Activated CD4-positive, alpha-beta T cell treated with anti-CD3 and anti-CD28 coated beads, Interleukin-2, amount 10 ng/mL, durations not matched to agents 24 days and 14 days (primary cell): ENCODE measurements at places on chromosomes 11 and 22.
A peak's percentile ranks its signal among the peaks of the same experiment; 100 is the strongest.

DNA sequence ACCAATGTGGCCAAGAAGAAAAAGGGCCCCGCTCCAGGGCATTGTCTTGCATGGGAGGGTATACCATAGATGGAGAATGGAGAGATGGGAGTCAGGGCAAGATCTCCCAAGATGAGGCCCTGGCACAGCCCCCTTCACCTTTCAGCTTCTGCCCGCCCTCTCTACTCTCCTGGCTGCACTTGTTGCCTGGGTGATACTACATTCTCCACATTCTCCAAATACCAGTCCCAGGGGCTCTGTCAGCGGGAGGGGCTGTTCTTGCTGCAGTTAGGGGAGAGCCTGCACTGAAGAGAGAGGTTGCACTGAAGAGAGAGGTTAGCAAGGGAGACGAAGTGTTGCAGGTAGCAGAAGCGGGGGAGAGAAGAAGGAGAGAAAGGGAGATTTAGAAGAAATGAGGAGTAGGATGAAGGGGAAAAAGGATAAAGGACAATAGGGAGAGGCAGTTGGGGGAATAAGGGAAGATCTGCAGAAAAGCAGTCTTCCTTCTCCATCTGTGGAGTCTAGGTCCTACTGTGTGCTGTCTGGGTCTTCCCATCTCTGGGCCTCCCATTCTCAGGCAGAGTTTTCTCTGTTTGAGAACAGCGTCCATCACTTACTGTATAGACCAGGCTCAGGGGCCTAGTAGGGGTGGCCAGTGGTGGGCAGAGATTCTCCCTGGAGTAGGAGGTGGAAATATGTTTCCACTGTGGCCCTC is 8.0 kb downstream of the PHLDB1 start:
- H3K27ac ChIP-seq, result no peak overlapping the region
- H3K27me3 ChIP-seq, result peaks cover 16% of the 10 kb centered on the region
- H3K4me1 ChIP-seq, result peaks cover 4% of the 10 kb centered on the region
- no peak for DNase-seq

GRCh38 chr11:36488096-36488495 is 22.0 kb downstream of the TRAF6 start:
- no peak overlapping the region for H3K27ac ChIP-seq
- DNase-seq, result no peak
- H3K4me3 ChIP-seq, result no peak overlapping the region

DNA sequence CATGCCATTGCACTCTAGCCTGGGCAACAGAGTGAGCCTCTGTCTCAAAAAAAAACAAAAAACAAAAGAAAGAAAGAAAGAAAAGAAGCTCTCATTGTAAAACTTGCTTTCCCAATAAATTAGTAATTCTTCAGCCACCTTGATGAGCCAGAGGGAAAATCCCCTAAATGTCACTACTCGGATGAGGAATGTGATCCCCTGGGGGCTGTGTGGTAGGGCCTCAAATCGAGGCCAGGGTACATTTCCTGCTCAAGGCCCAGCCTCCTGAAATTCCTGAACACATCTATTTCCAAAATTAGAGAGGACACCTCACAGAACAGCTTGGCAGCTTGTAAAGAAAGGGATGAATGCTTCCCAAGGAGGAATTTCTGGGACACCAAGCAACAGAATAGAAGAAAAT is 147.1 kb upstream of the SESN3 start:
- no peaks in the 10 kb centered on the region for H3K36me3 ChIP-seq
- H3K27me3 ChIP-seq, result no peaks in the 10 kb centered on the region
- peaks cover 6% of the 10 kb centered on the region for H3K4me1 ChIP-seq
- H3K4me3 ChIP-seq, result no peak overlapping the region
- H3K27ac ChIP-seq, result no peak overlapping the region
- DNase-seq, result no peak

GRCh38 chr11:26947379-26947844 is 46.5 kb upstream of the FIBIN start:
- H3K4me1 ChIP-seq, result no peaks in the 10 kb centered on the region
- H3K36me3 ChIP-seq, result no peaks in the 10 kb centered on the region
- DNase-seq, result no peak
- H3K27me3 ChIP-seq, result no peaks in the 10 kb centered on the region

DNA sequence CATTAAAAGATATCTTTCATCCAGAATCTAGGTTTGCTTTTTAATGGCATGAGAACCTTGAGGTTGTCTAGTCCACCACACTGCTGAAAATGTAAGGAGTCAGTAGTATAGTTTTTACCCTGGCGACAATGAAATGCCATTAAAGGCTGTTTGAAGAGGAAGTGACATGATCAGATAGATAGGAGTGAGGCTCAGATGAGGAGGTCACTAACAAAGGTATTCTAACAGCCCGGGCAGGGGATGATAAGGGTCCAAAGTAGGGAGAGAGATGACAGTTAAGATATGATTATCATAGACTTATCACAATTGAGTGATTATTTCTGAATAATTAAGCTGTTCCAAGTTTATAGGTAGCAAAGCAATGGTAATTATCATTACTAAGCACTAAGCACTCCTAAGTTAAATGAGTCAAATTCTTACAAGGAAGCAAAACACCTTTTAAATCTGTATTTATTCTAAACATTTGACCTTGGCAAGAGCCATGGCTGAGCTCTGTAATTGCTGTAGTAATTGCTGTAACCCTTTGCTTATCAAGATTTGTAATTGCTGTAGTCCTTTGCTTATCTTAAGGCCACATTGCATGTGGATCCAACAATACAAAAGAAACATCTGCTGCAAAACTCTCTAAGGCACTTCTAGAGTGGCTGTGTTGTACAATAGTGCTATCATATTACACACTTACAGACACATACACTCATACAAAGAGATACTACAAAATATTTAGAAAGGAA is 92.6 kb downstream of the ENTHD1 start:
- peaks cover 6% of the 10 kb centered on the region for H3K36me3 ChIP-seq
- no peak overlapping the region for H3K4me3 ChIP-seq
- DNase-seq, result no peak
- H3K4me1 ChIP-seq, result peaks cover 8% of the 10 kb centered on the region

GRCh38 chr11:798093-798713 is at the start of gene SLC25A22:
Gene SLC25A22 (minus strand): TSS chr11:798281. CDS start chr11:795006, 3,275 bp downstream.
- DNase-seq, result peak; percentile 97
- peak within 1 kb of the TSS; percentile 87 for H3K27ac ChIP-seq
- H3K4me3 ChIP-seq, result peak within 1 kb of the TSS; percentile 91
- peaks cover 16% of the 10 kb centered on the region for H3K36me3 ChIP-seq

GRCh38 chr11:29159552-29160465 is 857.0 kb downstream of the KCNA4 start:
- no peak overlapping the region for H3K27ac ChIP-seq
- H3K27me3 ChIP-seq, result no peaks in the 10 kb centered on the region
- H3K36me3 ChIP-seq, result no peaks in the 10 kb centered on the region

- no peak overlapping the region for H3K4me3 ChIP-seq
- H3K36me3 ChIP-seq, result peaks cover 10% of the 10 kb centered on the region
- no peak for DNase-seq
- peaks cover 12% of the 10 kb centered on the region for H3K4me1 ChIP-seq
These were observed 52.2 kb downstream of the PRDM10 start for GRCh38 chr11:129950101-129951091.
